Stimulated activated CD4-positive, alpha-beta T cell treated with anti-CD3 and anti-CD28 coated beads, Interleukin-15, amount 100 ng/mL, for 48 hours (primary cell): ENCODE measurements at places on chromosomes 11 and 22.
A peak's percentile ranks its signal among the peaks of the same experiment; 100 is the strongest.

GRCh38 chr11:70072861-70073755, 5.0 kb upstream of the ANO1 start:
- DNase-seq, result no peak

GRCh38 chr11:114060392-114061047, 1.0 kb downstream of the ZBTB16 start:
- DNase-seq, result no peak

GRCh38 chr11:113952588-113952987, 22.3 kb upstream of the HTR3A start:
- DNase-seq, result no peak

GRCh38 chr11:68978931-68979594, 1.7 kb downstream of the MRGPRD start:
- no peak for DNase-seq

DNA sequence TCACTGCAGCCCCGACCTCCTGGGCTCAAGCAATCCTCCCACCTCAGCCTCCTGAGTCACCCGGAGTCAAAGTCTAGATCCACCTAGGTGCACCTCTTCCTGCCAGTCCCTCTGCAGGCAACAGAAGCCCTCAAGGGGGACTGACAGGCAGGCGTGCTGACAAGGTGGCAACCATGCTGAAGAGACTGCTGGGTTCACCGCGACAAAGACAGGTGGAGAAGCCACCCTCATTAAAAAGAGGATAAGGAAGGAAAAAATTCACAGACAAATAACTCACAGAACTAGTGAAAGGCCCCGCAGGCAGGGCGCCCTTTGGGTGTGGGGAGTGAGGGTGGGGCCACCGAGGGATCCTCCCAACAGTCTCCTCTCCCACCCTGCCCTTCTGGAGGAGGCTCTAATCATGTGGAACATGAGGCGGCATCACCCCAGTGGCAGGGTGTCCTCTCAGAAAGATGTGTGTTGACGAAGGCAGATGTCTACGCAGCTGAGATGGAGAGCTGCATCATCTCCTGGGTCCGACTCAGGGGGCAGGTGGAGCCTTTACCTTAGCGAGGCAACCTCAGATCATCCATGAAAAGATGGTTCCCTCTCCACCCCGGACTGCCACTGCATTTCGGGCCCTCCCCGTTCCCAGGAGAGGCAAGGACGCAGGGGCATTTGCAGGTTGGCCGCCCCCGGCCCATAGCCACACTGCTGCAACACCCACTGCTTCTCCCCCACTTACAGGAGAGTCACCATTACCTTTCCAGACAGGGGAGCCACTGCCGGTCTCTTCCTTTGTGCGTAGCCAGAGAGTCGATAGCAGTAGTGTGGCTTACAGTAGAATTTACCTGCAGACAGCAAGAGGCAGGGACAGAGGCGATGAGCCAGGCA, 91.2 kb upstream of the BID start:
- DNase-seq, result no peak

DNA sequence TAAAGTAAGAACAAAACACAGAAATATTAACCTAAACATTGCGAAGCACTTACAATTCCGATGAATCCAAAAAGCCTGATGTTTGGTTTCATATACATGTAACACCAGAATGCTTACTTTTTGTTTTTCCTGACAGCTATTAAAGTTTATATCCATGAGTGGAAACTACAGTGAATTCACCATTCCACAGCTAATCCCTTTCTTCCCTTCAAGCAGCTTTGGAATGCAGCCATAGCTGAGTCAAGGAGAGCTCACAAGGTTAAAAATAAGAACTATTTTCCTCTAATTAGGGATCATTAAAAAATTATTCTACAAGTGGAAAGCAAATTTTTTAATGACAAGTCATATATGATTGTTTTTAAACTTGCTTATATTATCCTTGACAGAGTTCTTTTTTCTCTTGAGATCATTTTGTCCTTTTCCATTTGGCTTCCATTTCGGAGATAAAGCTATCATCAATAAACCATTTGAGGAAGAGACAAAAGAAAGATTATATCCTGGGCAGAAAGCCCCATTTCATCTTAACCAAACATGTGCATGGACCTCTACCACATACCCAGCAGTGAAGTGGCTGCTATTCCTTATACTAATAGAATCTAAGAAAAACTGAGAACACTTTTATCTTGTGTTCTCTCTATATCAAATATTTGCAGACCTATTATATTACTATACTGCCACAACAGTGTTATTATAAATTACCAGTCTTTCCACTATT, 19.7 kb upstream of the FIBIN start:
- DNase-seq, result no peak

- DNase-seq, result no peak
Measured at GRCh38 chr11:121688055-121688491, 235.3 kb upstream of the SORL1-AS1 start.

GRCh38 chr11:20015101-20015500, 145.2 kb downstream of the DBX1 start:
- no peak for DNase-seq

- DNase-seq, result peak; percentile 39
Measured at GRCh38 chr11:86955361-86956120, at the start of gene FZD4. TSS of gene FZD4 (minus strand) at chr11:86955395. CDS start at chr11:86955085, 310 bp downstream.

GRCh38 chr22:19885841-19886592, 31.3 kb upstream of the GNB1L start:
- no peak for DNase-seq

GRCh38 chr11:131833366-131833765, 463.0 kb downstream of the NTM start:
- DNase-seq, result no peak

- no peak for DNase-seq
Measured at GRCh38 chr11:97683733-97684132, 1293.9 kb downstream of the JRKL start.

DNA sequence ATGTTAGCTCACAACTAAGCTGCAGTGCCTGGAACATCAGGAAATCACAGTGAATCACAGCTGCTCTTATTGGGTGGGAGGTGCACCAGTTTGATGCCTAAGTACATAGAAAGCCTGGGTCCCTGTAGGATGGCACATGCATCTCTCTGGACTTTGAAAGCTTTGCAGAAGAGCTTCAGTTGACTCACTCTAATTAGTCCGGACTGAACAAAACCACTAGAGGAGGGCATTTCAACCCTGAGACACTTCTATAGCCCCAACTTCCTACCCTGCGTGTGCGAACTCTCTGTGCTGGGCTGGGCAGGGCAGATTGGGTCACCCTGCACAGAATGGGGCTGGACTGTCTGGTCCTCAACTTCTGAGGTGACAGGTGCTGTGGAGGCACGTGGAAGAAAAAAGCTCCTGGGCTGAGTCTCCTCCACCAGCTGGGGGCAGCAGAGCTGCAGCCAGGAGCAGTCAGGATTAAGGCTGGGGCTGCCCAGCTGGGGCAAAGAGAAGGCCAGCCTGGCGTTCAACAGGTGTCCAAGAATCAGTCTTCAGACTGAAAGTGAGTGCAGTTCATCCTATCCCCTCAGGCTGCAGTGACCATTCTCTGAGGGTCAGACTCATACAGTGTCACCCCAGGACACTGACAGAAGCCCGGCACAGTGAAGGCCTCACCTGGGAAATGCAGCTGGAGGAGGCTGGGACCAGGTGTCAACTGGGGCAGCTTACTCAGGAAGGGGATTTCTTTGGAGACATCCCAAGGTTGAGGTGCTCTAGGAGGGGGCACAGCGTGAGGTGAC, 22.1 kb downstream of the GGTLC2 start:
- peak; percentile 9 for DNase-seq

- peak; percentile 38 for DNase-seq
Measured at GRCh38 chr11:2898366-2899079, 12.9 kb upstream of the CDKN1C start.

DNA sequence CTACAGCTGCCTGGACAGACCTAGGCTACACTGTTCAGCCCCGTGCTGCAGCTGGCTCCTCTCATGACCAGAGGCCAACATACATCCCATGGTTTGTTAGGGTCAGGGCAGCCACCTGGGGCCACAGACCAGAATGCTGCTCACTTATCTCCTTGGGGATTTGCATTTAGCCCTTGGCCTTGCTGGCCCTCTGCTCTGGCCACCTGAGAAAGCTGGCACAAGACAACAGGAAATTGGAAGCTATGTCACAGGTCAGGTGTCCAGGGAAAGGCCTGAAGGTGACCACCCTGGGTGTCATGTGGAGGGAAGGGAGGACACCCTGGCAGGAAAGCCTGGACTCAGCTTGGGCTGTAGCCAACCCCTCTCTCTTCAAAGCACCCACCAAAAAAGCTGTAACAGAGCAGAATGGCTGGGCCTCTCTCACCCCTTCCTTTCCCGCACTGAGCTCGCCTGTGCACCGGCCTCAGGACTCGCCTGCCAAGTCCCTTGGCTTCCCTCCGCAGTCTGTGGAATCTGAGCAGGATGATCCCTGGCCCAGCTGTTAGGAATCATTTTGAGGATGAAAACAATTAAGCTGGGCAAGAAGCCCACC, 86.3 kb downstream of the SNX19 start:
- DNase-seq, result no peak

- DNase-seq, result no peak
Measured at GRCh38 chr22:45503816-45504372, 1.2 kb downstream of the FBLN1 start.

DNA sequence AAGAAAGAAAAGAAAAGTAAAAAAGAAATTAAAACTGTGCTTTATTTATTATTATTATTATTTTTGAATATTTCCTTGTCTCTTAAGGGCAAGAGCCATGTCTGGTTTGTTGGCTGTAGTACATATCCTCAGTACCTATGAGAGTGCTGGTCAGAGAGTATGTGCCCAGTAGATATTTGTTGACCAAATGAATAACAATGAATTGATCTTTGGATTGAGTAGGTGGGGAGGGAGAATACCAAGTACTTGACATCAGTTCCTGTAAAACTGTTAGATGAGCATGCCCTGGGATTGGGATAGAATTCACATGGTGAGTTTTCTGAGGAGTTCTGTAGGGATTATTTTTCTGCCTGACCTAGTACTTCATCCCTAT, 11.4 kb downstream of the STIM1 start:
- DNase-seq, result no peak

DNA sequence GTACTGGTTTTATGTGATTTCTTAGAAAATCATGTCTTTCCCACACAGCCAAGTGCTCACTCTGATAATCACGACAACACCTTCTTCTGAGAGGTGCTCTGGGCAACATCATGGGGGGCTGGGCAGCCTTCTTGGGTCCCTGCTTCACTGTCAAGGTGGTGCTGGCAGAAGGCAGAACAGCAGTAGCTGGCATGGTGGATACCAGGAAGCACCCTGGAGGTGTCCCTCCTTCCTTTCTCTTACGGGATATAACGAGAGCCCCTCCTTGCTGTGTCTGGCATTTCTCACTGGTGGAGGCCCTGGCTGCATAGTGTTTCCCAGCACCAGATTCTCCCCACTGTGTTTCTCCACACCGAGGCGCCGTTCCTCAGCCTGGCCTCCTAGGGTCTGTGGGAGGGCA, 60.9 kb downstream of the SCN3B start:
- no peak for DNase-seq

GRCh38 chr11:83132191-83132590, 24.7 kb upstream of the PCF11 start:
- no peak for DNase-seq

GRCh38 chr11:19087658-19088057, 27.1 kb upstream of the MRGPRX2 start:
- DNase-seq, result no peak

DNA sequence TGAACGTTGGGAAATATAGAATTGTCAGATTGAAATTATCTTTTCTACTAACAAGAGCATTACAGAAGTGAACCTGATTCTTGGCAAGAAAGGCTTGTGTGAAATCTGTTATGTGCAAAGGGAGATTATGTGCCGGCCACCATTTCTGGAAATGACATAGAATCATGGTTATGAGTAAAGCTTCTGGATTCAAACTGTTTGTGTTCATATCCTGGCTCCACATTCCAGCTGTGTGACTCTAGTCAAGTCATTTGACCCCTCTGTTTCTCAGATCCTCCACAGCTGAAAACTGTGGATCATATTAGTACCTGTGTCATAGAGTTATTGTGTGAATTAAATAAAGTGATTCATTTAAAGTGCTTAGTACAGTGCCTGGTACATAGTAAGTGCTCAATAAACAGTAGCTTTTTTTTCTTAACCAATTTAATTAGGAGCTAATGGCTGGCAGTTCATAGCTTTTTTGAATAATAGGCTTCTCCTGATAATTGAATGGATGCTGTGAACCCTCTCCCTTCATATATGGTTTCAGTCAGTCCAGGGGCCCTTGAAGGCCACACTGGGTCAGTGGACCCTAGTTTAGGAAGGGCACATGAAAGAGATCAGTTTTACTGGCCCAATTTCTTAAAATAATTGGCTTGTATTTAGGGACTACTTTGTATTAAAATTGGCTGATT, 34.6 kb downstream of the EHF start:
- no peak for DNase-seq

- no peak for DNase-seq
Measured at GRCh38 chr11:111676878-111677585, 74.8 kb downstream of the SIK2 start.

DNA sequence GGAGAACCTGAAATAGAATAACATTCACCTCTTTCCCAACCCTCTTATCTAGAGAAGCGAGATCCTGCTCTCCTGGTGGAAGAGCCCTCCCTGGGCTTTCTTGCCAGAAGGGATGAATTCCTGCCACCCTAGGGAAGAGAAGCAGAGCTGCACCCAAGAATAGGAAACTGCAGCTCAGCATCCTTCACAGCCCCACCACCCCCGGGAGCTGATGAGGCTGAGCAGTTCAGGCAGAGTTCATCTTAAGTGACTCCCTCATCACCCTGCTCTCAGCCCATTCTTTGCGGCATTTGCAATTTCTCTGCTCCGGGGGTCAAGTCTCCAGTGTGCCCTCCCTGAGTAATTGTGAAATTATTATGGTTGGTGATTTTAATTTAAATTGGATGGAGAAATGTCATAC, 514.9 kb downstream of the BUD13 start:
- no peak for DNase-seq

- DNase-seq, result no peak
Measured at GRCh38 chr22:42284643-42285181, 14.3 kb upstream of the TCF20 start.

DNA sequence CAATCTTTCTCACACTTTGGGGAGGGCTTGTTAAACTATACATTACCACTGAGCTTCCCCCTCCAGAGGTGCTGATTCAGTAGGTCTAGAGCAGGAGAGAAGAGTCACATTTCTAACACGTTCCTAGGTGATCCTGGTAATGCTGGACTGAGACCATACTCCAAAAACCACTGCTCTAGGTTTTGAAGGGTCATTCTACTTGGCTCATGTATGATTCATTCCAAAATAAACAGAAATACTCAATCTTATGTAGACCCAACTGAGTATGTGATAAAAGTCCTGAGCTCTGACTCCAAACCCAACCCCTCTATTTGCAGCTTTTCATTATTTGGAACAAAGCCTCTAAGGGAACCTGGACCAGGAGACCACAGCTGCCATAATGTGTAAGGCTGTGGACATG, 782.9 kb upstream of the CCDC90B start:
- DNase-seq, result no peak

GRCh38 chr11:10906521-10906920, 48.7 kb upstream of the ZBED5 start:
- no peak for DNase-seq
